A549 treated with RU486 at 1 μM for 4 hours (cell line): ENCODE measurements at places on chromosomes 2 and 18. TPM values are rescaled to one million over a fixed set of nuclear protein-coding genes. Genes with fewer than 3 reads are reported as not detected.

Gene GTF2A1L
- not detected in 5 replicates for total RNA-seq

Gene SCN3A
- 0.02 TPM in 2 of 5 replicates, not detected in the others for total RNA-seq

Gene ASB18
- not detected in 5 replicates for total RNA-seq

Gene DNER
- 3.3 to 7.7 TPM (median 5.6 TPM) in 5 replicates for total RNA-seq

Gene INPP5D
- total RNA-seq, result 0.43 to 1.4 TPM (median 0.51 TPM) in 5 replicates

Gene MYO3B
- 0.02 TPM in 1 of 5 replicates, not detected in the others for total RNA-seq

Gene CXCR2
- total RNA-seq, result not detected in 5 replicates

Gene ALKAL2
- total RNA-seq, result not detected in 5 replicates

Gene TNS1
- total RNA-seq, result 5.3 to 13.3 TPM (median 9.4 TPM) in 5 replicates

Gene ZSWIM2
- not detected in 5 replicates for total RNA-seq

Gene IL18RAP
- total RNA-seq, result 0.05 TPM in 1 of 5 replicates, not detected in the others

Gene GNLY
- not detected in 5 replicates for total RNA-seq

Gene KLHL29
- 3.2 to 5.6 TPM (median 4.1 TPM) in 5 replicates for total RNA-seq

Gene RSAD2
- total RNA-seq, result 0.16 to 0.67 TPM (median 0.26 TPM) in 5 replicates

Gene DNAH6
- 0.09 to 0.19 TPM (median 0.11 TPM) in 4 of 5 replicates, not detected in the other for total RNA-seq

Gene IL37
- not detected in 5 replicates for total RNA-seq

Gene TGFA
- total RNA-seq, result 7.9 to 9.5 TPM (median 8.7 TPM) in 5 replicates

Gene DCDC2C
- 0.24 to 0.54 TPM (median 0.30 TPM) in 5 replicates for total RNA-seq

Gene SERPINB11
- 0.22 TPM in 1 of 5 replicates, not detected in the others for total RNA-seq

Gene CYTIP
- total RNA-seq, result not detected in 5 replicates
